ENCODE measurements at places on chromosomes 13 and 19.

GRCh38 chr13:52925251-52925650 is 76.8 kb upstream of the PCDH8 start:
- no peak for DNase-seq

DNA sequence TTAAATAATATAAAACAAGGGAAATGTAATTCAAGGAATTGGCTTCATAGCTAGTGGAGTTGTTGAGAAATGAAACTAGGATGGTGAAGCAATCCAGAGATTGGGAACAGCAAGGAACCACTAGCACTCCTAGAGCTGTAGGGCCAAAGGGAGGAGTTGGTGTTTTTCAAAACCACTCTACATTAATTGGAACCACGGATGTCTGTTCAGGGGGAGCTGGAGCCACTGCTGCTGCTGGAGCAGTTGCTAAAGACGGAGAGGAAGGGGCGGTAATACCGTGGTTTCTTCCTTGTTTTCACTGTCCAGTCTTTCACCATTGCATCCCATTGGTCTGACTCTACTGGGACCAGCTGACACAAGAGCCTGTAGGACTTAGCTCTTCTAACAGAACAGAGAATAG is 8.5 kb downstream of the DNAJC15 start:
- no peak for DNase-seq

DNA sequence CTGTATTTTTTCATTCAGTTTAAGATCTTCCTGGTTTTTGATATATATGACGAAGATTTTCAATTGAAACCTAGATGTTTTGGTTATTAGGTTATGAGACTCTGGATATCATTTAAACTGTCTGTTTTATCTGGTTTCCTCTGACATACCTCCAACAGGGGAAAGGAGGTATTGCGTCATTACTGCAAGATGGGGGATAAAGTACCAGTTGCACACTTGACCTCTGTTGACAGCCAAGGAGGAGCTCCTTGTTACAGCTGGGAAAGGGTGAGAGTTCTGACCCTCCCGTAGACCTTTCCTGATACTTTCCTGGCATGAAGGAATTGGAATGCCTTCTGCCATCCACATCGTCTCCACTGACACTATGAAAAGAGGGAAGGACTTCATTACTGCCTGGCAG is 82.0 kb upstream of the SHISA2 start:
- DNase-seq, result no peak

DNA sequence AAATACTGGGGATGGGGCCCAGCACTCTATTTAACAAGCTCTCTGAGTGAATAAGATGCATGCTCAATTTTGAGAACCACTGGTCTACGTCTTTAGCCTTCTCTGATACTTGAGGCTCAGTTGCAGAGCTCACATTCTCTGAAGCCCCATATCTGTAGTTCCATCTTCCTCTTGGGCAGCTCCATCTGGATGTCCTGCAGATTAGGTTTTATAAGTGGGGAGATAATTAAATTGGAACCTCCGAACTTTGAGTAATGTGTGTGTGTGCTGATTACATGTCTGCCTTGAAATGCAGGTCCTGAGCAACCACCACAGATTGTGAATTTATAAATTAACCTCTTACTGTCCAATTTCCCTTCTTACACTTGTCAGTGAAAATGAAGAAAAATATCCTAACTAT is 7.2 kb upstream of the RASL11A start:
- DNase-seq, result no peak

- no peak for DNase-seq
Observed at GRCh38 chr13:23458989-23459388, 25.5 kb upstream of the SACS start.

DNA sequence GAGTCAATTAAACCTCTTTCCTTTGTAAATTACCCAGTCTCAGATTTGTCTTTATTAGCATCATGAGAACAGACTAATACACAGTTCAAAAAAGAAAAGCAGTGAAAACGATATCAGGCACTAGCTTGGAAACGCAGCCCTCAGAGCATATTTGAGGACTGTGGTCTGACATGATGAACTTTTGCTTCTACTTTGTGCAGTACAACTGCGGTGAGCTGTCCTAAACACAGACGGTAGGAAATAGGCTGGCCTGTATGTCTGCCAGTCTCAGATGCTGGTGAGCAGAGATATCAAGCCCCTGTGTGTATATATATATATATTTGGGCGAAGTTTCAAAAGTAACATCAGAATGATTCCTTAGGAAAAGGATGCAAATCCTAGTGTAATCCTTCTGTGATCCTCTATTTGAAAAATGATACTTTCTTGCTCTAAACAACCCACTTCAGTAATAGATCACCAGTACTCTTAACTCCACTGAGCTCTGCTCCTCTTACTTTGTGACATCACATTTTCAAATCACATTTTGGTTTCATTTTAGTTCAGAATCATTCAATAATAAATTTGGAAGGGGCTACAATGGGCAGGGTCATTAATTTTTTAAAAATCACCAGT is 74.4 kb downstream of the TNFRSF19 start:
- DNase-seq, result no peak

- no peak for DNase-seq
Observed at GRCh38 chr13:109725297-109725696, 61.1 kb downstream of the IRS2 start.

DNA sequence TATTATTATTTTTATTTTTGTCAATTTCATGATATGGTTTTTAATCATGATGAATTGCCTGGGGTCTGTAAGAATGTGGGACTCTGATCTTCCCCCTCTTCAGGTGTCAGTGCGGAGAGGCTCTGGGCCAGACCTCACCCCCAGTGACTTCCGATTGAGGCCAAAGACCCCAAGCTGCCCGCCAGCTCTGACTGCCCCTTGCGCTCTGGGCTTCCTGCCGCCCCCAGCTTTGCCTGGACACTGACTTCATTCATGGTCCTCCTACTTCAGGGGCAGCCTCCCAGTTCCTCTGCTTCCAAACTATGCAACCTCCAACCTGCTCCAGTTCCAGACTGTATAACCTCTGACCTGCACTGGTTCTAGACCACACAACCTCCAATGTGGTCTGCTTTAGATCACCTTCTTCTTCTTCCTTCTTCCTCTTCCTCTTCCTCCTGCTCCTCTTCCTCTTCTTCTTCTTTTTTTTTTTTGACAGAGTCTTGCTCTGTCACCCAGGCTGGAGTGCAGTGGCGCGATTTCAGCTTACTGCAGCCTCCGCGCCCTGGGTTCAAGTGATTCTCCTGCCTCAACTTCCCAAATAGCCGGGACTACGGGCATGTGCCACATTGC is 6.7 kb upstream of the PPP5C start:
- DNase-seq, result no peak

- no peak for DNase-seq
Observed at GRCh38 chr19:31301306-31301980, 47.8 kb downstream of the TSHZ3 start.

DNA sequence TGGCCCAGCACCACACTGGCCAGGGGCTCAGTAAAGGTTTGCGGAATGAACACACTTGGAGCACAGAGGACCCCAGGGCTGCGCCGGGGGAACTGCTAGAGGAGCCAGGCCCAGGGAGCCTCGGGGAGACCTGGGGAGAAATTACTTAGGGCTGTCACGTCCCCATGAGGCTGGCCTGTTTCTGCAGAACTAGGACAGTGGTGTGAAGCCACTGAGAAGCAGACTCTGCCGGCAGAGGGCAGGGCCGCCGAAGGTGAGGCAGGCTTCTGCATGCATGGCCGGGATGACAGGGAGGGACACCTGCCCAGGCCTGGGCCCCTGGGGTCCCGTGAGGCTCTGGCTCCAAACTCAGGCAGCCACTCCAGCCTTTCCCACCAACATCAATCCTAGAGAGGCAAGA is 26.4 kb downstream of the ELAVL1 start:
- no peak for DNase-seq

All from fibroblast of skin of back (primary cell).